ENCODE measurements at places on chromosomes 7 and 10.

DNA sequence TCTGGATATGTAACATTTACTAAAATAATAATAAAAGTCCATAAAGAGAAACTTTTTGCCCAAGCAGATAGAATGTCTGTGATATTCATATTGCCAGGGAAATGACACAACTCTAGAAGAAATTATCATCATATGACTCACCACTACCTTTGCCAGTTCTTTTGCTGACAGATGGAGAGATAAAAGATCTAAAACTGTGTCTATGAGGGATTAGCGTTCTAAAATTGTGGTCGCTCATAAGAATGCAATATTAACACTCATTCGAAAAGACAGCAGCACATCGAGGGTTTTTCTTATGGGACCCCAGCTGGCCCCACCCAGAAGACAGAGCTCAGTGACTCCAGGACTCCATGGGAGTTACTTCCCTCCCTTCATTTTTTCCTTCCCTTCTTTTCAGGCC lies 16.6 kb upstream of the LANCL2 start:
- DNase-seq, result no peak

DNA sequence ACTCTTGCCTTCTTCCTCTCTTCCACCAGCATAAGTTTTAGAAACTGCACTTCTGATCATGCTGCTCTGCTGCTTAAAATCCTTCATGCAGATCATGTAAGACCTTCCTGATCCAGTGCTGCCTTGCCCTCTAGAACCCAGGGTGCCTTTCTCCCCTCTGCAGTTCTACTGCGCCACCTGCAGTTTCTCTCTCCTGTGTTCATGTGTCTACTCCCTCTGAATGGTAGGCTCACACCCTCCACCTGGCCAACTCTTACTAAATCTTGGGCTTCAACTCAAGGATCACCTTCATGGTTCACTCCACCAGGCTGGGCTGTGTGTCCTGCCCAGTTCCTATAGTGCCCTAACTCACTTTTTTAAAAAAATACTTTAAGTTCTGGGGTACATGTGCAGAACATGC lies 174.6 kb upstream of the ITGB1 start:
- DNase-seq, result peak; percentile 62

DNA sequence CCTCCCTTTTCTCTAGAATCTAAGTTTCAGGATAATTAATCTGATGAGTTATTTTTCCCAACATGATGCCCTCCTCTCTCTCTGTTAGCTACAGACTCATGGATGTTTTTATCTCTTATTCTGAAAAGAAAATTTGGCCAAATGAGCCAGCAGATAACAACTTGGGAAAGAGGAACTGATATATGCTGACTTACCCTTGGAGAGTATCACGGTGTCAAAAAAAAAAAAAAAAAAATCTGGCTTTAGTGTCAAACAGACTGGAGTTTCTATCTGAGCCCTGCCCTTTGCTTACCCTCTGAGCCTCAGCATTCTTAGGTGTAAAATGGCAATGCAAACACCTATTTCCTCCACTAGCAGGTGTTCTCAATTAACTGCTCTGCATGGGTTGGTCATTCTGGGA lies 190.4 kb downstream of the AHR start:
- DNase-seq, result no peak

DNA sequence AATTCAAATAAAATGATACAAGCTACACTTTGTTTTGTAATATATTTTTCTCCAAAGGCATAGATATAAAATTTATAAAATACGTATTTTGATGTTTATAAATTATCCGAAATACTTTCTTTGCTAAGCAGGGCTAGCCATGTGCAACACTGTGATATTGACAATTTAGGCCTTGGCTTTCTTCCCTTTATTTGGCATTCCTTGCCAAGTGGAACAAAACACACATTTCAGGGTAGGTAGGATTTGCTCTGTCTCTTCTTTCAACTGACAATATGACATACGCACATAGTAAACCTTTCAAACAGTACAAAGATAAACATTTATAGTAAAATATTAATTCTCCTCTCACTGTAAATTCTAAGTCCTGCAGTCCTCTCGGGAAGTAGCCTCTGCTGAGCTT lies 103.3 kb upstream of the POT1 start:
- DNase-seq, result no peak

- no peak for DNase-seq
These were observed 11.1 kb downstream of the ZNF775 start for GRCh38 chr7:150390205-150390604.

- no peak for DNase-seq
These were observed 667 bp downstream of the KLLN start for GRCh38 chr10:87862679-87863052.

DNA sequence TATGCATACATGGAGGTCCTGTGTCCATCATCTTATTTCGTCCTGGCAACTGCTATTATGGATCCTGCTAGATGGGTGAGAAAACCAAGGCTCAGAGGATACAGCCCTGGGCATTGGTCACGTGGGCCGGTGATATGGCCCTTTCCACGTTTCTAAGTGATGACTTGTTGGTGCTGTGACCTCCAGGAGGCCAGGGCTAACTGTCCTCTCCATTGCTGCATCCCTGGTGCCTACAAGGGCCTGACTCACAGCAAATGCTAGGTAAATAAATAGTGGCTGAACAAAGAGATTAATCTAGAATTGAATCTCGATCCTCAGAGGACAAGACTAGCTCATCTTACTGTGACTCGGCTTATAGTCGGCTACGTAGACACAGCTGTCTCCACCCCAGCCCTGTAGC lies 78.6 kb downstream of the FAM53B start:
- DNase-seq, result no peak

DNA sequence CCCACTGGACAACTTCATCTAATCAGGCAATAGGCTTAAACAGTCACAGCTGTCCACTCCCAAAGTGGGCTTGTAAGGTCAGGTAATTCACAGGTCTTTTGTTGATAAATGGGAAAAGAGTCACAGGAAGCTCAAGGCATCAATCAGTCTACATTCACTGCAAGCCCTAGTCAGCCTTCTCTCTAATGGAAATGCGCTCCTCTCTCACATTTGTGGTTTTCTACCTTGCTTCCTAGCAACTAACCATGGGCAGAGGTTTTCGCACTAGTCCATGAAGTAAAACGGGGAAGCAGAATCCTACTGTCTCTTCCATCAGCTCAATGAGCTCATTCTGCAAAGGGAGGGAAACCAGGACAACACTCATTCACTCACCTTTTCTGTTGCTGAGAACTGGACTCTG lies 53.5 kb upstream of the APBB1IP start:
- DNase-seq, result no peak

DNA sequence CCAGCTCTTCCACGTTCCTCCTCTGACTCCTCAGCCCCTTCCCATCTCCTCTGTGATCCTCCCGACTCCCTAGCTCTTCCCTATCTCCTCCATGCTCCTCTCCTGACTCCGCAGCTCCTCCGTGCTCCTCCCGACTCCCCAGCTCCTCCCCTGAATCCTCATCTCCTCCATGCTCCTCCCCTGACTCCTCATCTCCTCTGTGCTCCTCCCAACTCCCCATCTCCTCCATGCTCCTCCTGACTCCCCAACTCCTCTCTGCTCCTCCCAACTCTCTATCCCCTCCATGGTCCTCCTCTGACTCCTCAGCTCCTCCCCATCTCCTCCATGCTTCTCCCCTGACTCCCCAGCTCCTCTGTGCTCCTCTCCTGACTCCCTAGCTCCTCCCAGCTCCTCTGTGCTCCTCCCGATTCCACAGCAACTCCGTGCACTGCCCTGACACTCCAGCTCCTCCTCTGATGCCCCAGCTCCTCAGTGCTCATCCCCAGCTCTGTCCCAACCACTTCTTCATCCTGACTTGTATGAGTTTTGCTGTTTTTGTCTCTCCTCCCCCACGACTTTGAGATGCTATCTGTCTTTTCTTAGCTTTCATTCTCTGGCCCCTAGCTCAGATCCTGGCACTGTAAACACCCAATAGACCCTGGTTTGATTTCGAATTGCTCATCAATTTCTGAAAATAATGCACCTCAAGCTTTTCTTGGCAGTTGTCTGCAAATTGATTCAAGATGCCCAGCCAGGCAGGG lies 38.3 kb downstream of the OAT start:
- DNase-seq, result no peak

- DNase-seq, result no peak
These were observed 123.1 kb downstream of the DKK1 start for GRCh38 chr10:52437205-52437646.

DNA sequence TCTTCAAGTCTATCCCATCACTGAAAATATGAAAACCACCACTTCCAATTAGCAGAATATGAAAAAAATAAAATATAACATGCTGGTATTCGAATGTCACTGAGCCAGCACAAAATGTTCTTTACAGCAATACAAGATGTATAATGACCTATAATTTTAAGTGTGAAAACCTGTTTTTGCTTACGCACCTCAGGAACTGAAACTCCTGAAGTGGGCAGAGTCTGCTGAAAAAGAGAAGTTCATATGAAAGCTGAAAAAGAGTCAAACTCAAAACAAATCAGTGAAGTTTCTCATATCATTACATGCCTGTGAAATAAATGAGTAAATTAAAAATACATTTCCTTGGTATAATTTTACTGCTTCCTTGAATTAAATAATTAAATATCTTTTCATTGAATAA lies 272.5 kb downstream of the DGKB start:
- no peak for DNase-seq

- DNase-seq, result no peak
These were observed 623.2 kb downstream of the SDK1 start for GRCh38 chr7:3924277-3924676.

DNA sequence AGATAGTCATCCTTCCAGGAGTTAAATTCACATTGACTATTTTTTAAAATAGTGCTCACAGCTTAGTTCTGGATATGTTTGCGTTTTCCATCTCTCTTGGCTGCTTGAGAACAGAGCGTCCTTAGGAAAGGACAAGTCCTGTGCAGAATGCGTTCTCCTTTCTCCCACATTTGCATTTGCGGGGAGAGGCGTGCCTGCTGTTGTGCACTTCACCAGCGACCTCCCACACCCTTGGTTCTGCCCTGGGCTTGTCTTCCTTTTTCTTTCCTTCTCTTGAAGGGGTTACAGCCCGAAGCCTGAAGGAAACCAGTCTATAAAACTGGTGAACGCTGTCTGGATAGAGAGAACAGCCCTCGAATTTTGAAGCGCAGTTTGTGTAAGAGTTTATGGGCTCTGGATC lies 367.1 kb downstream of the DPP6 start:
- no peak for DNase-seq

- DNase-seq, result no peak
These were observed 182.8 kb downstream of the MAD1L1 start for GRCh38 chr7:2049782-2050510.

- no peak for DNase-seq
These were observed 443 bp downstream of the MYOF start for GRCh38 chr10:93481637-93482144.

DNA sequence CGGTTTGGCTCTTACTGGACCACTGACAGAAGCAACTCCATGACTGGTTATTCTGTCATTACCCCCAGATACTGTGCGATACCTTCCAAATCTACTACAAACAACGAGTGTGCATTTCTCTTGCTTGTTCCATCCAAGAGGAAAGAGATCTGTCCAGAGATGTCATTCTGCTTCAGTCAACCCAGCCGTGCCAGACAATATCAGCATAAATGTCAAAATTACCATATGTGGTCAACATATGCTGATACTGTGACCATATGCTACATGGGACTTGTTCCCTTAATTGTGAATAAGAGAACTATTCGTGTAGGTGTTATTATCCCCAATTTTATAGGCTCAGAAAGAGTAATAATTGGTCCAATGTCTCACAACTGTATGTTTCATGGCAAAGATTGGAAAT lies 143.2 kb upstream of the PRSS1 start:
- no peak for DNase-seq

DNA sequence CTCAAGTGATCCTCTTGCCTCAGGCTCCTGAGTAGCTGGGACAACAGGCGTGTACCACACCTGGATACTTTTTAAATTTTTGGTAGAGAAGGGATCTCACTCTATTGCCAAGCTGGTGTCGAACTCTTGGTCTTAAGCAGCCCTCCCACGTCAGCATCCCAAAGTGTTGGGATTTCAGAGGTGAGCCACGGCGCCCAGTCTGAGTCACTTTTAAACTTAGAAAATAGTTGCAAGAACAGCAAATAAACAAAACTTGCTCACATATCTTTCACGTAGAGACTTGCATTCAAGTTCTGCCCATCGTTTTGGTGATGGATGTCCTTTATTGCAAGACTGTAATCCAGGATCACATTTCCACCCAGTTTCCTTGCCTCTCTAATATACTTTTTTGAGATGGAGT lies 16.6 kb downstream of the GTF2I start:
- no peak for DNase-seq

- no peak for DNase-seq
These were observed 665.0 kb upstream of the FOXK1 start for GRCh38 chr7:4017081-4017480.

DNA sequence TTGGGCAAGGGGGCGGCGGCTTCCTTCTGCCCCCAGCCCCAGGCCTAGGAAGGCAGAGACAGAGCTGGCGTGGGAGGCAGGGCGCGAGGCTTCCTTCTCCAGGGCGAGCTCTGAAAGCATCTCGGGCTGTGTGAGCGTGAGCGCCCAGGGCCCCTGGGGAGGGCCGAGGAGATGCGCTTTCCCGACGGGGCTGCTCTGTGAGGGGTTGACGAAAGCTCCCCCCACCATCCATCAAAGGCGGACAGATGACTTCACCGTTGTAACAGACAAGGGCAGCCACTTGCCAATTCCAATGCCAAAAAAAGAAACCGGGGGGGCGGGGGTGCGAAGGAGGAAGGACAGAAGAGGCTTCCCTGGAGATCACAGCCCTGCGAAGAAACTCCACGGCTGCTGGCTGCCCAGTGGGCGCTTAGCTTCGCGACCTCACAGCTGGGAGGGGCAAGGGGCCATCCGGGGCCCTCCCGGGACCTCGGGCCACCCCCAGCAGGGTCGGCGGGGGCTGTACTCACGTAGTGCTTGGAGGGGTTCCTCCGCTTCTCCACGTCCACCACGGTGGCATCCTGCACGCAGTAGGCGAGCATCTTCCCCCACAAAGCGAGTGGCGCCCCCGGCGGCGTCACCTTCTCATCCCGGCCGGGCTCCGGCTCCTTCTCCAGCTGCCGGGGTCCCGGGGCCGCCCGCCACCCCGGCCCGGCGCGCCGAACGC lies 537 bp downstream of the SH3PXD2A start:
- peak; percentile 17 for DNase-seq

GRCh38 chr7:116706668-116707126 lies 34.7 kb downstream of the MET start:
- peak; percentile 45 for DNase-seq

- no peak for DNase-seq
These were observed 12.0 kb downstream of the SFTPD start for GRCh38 chr10:79936625-79937615.

GRCh38 chr7:92916770-92917224 lies 80.4 kb upstream of the CDK6 start:
- DNase-seq, result peak; percentile 58

- DNase-seq, result no peak
These were observed 455.6 kb downstream of the POM121L12 start for GRCh38 chr7:53491051-53491450.

DNA sequence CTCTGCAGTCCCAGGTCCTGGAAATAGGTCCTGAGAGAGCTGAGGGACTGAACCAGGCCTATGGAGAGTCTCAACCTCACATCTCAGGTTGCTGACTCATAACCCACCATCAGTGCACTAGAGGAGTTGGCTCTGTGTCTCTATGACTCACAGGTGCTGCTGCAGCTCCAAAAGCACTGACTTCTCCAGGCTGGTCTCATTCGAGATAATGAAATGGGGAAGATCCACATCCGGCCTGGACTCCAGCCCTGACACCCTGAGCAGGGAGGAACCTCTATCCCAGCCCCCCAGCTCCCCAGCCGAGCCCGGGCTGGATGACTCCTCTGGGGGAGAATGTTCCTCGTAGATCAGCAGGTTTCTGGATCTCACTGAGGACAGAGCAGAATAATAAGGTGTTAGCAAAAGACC lies 35.5 kb upstream of the DGKI start:
- peak; percentile 34 for DNase-seq
